Mucosa of descending colon (tissue), 3 donors: ENCODE measurements at places on chromosomes 1 and 21. TPM values are rescaled to one million over a fixed set of nuclear protein-coding genes. Genes with fewer than 3 reads are reported as not detected.

DNA sequence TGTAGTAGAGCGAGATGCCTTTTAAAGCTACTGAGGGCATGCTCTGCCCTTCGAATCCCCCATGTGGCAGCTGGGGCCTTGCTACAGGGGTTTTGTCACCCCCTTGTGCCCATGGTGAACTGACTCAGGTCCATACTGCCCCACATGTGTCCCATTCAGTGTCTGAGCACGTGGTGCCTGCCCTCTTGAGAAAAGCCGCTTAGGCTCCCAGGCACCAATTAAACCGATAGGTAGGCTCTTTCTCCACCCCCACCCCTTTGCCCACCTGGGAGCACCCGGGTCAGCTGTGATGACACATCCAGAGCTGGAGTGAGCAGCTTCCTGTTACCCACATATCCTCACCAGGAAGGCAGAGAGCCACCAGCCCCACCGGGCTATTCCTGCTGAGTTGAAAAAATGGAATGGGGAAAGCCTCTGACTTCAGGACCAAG, 30.5 kb downstream of the TMCC2 start:
- DNase-seq, result no peak

GRCh38 chr1:214609692-214610091, 6.7 kb downstream of the CENPF start:
- DNase-seq, result no peak

GRCh38 chr1:84350104-84350503, 48.2 kb upstream of the DNASE2B start:
- no peak for DNase-seq

Gene RPTN
- total RNA-seq, result not detected

DNA sequence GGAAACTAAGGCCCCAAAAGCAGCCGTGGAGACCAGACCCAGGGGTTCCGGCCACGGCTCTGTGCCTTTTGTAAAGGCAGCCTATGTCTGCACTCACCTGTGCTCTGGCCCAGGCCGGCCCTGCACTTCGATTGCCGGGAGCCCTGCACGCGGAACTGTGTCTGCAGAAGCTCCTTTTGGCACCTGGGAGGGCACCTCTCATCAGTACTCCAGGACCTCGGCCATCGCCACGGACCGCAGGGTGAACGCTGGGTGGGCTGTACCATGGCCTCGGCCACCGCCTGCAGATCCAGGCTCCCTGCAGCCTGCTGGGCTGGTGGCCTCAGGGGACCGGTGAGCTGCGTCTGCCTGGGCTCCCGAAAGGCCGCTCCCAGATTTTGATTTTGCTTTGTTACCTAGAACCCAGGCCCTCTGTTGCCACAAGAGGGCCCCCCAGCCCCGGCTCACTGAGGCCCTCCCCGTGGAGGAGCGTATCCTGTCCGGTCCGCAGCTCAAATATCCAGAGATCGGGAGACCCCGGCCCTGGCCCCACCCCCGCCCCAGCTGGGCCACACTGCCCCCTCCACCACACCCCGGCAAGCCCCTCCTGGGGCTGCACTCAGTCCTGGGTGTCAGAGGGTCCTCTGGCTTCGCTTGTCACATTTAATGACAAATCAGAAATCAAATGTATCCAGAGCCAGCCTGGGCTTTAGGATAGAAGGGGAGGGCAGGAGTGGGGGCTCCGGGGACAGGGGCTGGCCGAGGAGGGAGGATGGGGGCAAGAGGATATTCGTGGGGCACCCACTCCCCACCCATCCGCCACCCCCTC, 60.2 kb upstream of the PDE9A start:
- no peak for DNase-seq

GRCh38 chr1:246437961-246438360, 69.1 kb downstream of the SMYD3 start:
- no peak for DNase-seq

DNA sequence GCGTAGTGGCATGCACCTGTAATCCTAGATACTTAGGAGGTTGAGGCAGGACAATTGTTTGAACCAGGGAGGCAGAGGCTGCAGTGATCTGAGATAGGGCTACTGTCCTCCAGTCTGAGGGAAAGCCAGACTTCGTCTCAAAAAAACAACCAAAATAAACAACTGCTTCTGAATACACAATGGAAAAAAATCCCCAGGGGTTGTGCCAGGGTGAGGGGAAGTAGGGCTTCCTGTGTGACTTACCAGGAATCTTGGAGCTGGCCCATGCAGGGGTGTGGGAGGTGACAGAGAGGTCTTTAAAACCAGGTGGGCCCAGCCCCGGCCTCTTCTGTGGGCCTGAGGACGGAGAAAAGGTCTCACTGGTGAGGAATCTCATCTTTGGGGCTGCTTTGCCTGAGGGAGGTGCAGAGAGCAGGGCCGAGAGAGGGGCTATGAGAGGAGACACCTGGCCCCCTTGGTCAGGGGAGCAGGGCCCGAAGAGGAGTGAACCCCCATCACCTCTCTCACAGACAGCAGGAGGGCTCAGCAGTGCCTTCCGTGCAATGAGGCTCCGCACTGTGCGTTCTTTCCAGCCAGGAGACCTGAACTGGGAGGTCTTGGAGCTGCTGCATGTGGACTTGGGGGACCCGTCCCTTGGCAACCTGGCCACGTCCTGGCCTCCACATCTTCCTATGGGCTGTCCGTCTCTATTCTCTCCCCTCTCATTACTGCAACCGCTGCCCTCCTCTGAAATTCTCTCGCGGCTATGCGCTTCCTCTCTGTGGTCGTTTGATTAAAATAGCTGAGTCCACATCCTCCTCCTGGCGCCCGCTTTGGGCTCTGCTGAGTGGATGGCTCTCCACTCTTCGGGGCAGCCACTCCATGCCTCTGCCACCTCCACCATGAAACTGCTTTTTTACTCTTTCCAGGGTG, 10.7 kb downstream of the PLA2G5 start:
- peak; percentile 13 for DNase-seq

DNA sequence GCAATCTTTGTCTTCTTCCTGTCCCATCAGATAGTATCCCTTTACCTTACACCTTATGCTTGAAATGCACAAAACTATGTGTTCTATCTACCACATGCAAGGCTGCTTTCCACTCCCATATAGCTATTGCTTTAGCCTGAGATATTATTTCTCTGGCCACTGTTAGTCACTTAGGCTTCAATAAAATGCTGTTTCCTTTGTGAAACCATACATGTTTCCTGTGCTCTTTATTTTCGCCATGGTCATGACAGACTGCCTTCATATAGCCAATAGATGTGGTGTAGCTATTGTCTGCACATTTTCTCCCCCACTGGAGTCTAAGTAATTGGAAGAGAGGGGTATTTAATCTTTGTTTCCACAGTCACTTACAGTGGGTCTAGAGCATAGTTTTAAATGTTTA, 108.4 kb downstream of the GREM2 start:
- no peak for DNase-seq
